ENCODE measurements at places on chromosomes 1 and 21.

GRCh38 chr1:167710836-167711235 lies 10.9 kb upstream of the MPZL1 start:
- no peak for DNase-seq

DNA sequence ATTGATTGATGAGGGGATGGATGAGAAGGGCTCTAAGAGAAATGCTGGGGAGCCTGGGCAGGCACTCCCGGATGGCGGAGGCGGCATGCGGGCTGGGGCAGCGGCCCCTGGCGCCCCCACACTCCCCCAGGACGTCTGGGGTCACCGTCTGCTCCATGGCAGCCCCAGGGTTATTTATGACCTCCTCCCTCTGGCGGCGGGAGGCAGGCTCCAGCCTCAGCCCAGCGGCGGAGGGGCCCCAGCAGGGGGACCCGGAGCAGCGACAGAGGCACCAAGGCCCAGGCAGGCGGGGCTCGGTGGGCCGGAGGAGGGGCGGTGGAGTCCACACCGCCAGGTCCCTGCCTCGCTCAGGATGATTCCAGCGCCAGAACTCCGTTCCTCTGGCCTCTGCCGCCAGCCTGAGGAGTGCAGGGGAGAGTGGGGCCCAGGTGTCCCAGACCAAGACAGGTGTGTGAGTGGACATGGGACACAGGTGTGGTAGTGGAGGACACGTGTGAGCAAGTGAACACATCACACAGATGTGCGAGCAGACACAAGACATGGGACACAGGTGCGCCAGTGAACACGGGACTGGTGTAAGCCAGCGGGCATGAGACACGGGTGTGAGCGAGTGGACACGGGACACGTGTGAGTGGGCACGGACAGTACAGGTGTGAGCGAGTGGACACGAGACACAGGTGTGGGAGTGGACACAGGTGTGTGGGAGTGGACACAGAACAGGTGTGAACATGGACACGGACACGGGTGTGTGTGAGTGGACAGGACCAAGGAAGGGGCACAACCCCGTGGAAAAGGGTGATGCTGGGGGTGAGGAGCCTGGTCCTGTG lies 2.5 kb upstream of the SAMD11 start:
- DNase-seq: peak; percentile 54

- no peak for DNase-seq
Observed at GRCh38 chr1:165907256-165907857, 79.9 kb downstream of the UCK2 start.

DNA sequence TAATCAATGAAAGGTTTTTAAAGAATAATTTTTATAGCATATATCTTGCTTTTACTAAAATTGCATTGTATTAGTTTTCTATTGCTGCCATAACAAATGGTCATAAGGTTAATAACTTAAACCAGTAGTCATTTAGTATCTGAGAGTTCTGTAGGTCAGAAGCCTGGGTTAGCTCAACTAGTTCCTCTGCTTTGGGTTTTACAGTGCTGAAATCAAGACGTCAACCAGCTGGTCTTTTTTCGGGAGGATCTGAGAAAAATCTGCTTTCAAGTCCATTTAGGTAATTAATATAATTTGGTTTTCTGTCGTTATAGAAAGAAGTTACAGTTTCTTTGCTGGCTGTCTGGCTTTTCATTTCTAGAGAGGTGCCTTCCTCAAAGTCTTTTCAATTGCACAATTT lies 577.7 kb downstream of the MRPL39 start:
- no peak for DNase-seq

DNA sequence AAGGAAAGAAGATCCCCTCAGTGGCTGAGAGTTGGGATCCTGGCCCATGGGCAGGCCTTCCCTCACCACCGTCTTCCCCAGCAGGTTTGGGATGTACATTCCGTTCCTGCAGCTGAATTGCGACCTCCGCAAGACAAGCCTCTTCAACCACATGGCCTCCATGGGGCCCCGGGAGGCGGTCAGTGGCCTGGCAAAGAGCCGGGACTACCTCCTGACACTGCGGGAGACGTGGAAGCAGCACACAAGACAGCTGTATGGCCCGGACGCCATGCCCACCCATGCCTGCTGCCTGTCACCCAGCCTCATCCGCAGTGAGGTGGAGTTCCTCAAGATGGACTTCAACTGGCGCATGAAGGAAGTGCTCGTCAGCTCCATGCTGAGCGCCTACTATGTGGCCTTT lies 16.3 kb upstream of the KPNA6 start:
- DNase-seq: no peak

DNA sequence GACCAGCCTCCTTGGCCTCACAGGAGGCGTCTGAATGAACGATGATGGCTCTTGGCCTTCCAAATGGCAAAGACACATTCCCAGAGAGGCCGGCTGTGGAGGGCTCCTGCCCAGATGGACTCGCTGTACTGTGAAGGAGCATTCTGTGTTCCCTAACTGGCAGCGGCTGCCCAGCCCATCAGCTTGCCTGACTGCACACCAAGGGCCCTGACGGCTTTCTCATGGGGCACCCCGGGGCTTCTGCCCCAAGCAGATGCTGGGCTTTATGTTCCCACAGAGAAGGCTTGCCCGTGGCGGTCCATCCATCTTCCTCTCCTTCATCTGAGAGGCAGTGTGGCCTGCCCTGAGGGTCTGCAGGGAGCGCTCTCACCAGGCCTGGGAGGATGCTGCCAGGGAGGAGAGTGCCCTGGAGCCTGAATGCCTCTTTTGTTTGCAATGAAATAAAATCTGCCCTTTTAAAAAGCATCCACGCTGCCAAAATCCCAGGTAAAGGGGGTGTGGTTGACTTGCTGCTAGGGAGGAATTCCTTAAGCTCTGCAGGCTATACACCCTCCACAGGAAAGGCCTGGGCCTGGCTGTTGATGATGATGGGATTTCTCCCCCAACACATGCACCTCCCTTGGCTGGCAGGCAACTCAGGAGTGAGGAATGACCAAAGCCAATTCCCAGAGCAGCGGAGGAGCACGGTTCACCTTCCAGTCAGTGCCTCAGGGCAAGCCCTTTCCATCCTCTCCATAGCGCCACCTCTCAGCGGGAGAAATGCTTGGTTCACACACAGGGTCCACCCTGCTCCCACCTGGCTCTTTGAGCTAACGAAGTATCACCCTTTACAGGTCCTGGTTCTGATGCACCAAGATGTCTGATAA lies 84.6 kb upstream of the SSX2IP start:
- peak; percentile 77 for DNase-seq

GRCh38 chr21:46666941-46667740 lies 31.7 kb downstream of the PRMT2 start:
- no peak for DNase-seq

GRCh38 chr1:244865028-244865371 lies 657 bp upstream of the HNRNPU start:
- peak; percentile 13 for DNase-seq

DNA sequence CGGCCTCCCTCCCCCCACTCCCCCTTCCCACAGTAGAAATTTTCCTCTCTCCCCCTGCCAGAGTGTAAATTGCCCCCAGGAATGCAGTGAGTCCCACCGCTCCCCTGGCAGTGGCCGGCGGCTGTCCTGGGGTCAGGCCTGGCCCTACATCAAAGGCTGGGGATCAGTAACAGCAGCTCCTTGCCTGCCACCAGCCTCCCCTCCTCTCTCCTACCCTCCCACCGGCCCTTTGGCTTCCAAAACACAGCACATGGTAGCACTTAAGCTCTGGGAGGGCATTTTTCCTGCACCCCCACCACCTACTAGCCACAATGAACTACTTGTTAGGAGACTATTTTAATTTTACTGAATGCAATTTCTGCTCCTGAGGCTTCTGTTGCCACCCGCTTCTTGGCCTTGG lies 9.0 kb upstream of the COL8A2 start:
- DNase-seq: no peak

DNA sequence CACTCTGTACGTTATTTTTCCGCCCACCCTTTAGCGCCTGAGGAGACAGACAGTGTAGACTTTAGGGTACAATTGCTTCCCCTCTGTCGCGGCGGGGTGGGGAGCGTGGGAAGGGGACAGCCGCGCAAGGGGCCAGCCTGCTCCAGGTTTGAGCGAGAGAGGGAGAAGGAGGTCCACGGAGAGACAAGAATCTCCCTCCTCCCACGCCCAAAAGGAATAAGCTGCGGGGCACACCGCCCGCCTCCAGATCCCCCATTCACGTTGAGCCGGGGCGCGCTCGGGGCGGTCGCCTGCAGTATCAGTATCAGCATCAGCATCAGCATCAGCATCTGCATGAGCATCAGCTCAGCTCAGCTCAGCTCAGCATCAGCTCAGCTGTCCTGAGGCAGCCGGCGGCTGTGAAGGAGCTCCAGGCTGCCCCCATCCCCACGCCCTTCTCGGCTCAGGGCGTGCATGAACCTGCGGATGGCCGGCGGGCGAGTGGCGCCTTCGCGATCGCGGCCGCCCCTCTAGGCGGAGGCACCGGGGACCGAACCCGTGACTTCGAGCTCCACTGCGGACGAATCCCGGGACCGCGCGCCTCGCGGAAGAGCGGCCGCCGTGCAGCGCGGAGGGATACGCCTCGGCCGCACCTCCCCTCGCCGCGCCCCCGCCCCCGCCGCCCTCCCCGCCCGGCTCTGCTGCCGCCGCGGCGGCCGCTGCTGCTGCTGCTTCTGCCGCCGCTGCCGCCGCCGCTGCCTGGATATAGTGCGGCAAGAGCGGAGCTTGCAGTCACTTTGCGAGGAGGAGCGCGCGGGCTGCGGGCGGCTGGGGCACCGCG lies at the start of gene NCAM2:
NCAM2 (plus strand) TSS at position 774 of the 820 bp plus-strand sequence.
- DNase-seq: peak; percentile 36

- DNase-seq: no peak
Observed at GRCh38 chr1:40045766-40046165, 5.2 kb downstream of the CAP1 start.

- DNase-seq: peak; percentile 75
Observed at GRCh38 chr1:2240270-2241156, 12.4 kb downstream of the SKI start.

GRCh38 chr21:41318218-41318617 lies 1.6 kb downstream of the FAM3B start:
- DNase-seq: no peak

DNA sequence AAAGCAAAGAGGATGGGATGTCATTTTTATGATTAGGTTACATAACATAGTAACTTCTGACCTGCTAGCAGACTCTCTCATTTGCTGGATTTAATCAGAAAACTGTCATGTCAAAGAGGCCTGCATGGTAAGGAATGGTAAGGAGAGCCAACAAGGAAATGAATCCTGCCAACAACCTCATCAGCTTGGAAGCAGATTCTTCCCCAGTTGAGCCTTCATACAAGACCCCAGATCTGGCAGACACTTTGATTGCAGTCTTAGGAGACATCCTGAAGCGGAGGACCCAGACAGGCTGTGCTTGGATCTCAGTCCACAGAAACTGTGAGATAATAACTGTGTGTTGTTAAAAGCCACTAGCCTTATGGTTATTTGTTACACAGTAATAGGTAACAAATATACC lies 27.6 kb upstream of the MARK1 start:
- no peak for DNase-seq

- no peak for DNase-seq
Observed at GRCh38 chr1:52102336-52103013, 39.4 kb upstream of the ZFYVE9 start.

- peak; percentile 86 for DNase-seq
Observed at GRCh38 chr1:27044613-27045151, 32.0 kb upstream of the TENT5B start.

DNA sequence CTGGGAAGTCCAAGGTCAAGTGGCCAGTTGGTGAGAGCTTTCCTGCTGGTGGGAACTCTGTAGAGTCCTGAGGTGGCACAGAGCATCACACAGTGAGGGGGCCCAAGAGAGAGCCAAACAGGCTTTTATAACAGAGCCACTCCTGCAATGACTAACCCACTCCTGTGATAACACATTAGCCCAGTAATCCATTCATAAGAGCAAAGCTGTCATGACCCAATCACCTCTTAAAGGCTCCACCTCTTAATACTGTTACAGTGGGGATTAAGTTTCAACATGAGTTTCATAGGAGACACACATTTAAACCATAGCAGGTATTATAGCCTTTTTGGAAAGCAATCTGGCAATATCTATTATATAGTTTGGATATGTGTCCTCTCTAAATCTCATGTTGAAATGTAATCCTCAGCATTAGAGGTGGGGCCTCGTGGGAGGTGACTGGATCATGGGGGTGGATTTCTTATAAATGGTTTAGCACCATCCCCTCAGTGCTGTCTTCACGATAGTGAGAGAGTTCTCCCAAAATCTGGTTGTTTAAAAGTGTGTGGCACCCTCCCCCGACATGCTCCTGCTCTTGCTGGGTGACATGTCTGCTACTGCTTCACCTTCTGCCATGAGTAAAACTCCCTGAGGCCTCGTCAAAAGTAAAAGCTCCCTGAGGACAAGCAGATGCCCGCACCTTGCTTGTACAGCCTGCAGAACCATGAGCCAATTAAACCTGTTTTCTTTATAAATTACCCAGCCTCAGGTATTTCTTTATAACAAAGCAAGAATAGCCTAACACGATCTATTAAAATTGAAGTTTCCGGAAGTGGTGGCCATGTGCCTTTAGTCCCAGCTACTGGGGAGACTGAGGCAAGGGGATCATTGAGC lies 64.5 kb downstream of the CD58 start:
- DNase-seq: no peak

DNA sequence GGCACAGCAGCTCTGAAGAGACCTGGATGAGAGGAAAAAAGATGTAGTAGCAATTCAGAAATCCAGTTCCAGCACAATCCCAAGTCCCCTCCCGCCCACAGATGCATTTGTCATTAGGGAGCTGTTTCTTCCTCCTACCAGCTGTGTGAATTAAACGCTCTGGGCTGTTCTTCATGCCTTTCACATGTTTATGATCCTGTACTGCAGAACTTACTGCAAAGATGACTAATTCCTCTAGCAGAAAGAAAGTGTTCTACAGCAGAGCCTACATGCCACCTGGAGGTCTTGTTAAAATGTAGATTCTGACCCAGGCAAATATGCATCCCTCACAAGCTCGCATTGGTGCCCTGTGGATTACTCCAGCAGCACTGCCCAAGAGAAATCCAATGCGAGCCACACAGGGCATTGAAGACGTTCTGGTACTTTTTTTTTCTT lies 6.5 kb downstream of the ENO1 start:
- no peak for DNase-seq

DNA sequence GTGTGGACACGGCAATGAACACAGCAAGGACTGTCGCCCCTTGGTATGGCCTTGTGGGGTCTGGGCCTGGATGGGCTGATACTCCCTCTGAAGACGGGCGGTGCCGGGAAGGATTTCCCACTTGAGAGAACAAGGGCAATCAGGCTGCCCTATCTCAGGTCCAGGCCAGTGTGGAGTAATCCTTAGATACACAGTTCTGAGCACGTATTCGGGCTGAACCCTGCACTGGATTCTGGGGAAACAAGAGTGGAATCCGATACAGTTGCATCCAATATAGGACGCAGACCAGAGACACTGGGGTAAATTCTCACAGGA lies 177.7 kb downstream of the TRABD2B start:
- no peak for DNase-seq

DNA sequence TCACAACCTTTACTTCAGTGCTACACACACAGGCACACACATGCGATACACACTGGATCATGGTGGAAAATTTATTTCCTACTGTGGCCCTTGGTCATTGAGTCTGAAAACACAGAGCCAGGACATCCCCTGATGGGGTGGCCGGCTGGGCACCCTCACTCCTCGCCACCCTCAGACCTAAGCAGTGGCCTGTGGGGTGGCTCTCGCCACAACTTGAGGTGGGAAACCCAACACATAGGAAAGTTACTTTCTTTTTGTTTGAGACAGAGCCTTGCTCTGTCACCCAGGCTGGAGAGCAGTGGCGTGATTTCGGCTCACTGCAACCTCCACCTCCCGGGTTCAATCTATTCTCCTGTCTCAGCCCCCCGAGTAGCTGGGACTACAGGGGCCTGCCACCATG lies 19.4 kb downstream of the CRYAA start:
- DNase-seq: no peak
